ENCODE measurements at places on chromosomes 16 and 17.
A peak's percentile ranks its signal among the peaks of the same experiment; 100 is the strongest.

DNA sequence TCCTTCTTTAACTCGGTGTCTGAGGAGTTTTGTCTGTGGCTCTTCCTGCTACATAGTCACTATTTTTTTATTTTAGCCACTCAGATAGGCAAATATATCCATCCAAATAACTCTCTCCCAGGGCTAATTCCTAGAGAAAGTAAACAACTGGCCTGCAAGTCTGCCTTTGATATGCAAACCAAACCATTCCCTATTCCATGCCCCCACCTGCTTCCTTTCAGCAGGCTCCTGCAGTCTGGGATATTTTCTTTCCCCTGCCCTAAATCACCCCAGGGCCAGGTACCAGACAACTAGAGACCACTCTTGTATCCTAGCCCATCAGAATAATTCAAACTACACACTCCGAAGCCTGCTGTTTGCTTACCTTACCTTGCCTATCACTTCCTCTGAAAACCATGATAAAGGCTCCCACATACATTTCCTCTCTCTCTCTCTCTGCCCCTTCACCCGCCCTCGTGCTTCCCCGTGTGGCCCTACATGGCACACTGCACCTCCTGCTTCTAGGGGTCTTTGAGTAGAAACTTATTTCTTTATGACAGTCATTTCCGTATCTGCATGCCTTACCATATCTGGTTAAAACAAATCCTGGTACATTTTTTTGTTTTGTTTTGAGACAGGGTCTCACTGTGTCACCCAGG is 8.3 kb downstream of the CD300H start:
- no peak for DNase-seq

GRCh38 chr17:80879723-80880647 is 111.7 kb upstream of the CHMP6 start:
- no peak for DNase-seq

GRCh38 chr17:77478281-77478680 is 337.5 kb downstream of the SEC14L1 start:
- DNase-seq: no peak

DNA sequence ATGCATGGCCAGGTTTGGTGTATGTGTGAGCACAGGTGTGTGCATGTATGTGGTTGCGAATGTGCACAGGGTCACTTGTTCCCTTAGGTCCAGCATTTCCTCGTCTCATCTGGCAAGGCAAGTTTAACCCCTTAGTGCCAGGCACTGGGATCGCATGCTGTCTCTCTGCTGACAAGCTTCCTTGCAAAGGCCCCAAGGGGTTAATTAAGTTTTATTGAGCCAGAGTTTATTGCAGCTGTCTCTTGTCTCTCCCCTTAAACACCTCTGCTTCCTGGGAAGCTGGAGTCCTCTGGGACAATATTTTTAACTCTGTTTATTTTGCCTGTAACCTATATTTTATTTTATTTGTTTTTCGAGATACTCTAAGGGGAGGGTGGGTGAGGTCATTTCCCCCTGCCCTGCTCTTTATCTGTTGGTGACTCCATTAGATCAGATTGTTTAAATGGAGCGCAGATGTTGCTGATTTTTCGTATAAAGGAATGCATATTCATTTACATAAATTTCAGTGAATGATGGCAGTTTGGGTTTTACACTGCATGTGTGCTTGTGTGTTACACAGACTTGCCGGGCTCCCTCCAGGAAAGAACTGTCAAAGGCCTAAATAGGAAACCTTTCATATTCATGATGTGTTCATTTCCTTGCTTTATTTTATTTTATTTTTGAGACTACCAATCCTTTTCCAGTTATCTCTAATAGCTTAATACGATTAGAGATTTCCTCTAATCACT is 99.7 kb downstream of the CBLN1 start:
- DNase-seq: no peak

- no peak for DNase-seq
These were observed 55.3 kb downstream of the HLF start for GRCh38 chr17:55319933-55320593.

GRCh38 chr17:31869797-31870568 is 10.9 kb upstream of the COPRS start:
- DNase-seq: no peak

DNA sequence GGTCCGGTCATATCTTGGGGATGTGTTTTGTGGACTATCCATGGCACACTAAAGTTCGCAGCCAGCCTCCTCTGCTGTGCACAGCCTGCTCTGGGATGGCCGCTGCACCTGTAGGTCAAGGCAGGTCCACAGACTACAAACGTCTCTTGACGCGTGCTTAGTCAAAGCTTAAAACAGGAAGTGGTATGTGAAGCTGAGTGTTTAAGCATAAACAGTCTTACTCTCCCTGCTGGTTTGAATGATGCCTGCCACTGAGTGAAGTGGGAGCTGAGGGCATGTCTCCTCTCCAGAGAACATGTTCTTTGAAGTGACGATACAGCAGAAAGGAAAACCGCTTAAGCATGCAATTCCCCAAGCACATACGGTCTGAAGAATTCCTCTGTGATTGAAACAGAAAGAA is 365.6 kb downstream of the SLC39A11 start:
- peak; percentile 35 for DNase-seq

GRCh38 chr17:77286641-77287431 is 146.1 kb downstream of the SEC14L1 start:
- no peak for DNase-seq

DNA sequence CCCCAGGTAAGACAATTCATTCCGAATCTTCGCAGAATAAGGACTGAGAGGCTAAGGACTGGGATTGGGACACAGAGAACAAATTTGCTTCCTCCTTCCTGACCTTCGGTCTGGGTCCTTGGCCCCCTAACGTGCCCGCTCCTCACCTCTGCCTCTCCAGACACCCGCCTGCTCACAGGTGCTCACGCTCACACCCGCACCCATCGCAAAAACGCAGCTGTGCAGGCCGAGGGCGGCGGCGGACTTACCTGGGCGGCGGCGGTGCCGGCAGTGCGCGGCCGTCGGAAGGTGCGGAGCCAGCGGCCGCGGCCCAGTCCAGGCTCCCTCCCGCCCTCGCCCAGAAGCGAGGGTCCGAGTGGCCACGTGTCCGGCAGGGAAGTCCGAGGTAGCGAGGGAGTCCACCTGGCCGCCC is 7.1 kb upstream of the HOXB9 start:
- DNase-seq: no peak

- no peak for DNase-seq
These were observed 3.0 kb upstream of the CCR7 start for GRCh38 chr17:40568074-40568836.

- no peak for DNase-seq
These were observed 358.2 kb downstream of the KIF2B start for GRCh38 chr17:54180950-54181349.

GRCh38 chr17:64621772-64622171 is 40.3 kb downstream of the SMURF2 start:
- DNase-seq: no peak

GRCh38 chr16:10027553-10027952 is 154.7 kb downstream of the GRIN2A start:
- no peak for DNase-seq

DNA sequence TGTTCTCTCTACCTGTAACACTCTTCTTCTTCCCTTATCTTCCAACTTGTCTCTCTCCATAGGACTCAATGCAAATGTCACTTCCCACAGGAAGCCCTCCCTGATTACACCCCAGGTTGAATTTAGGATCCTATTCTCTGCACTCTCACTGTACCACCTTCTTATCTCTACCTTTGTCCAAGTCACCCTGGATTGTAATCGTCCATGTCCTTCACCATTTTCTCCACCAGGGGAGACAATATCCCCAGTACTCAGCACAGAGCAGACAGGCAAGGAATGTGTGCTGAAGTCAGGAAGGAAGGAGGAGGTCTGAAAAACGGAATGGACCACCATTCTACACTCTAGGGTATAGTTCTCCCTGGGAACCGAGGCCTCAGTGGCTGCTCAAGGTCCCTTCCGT is 14.2 kb downstream of the C16orf82 start:
- DNase-seq: no peak

- no peak for DNase-seq
These were observed 2.2 kb downstream of the GSPT1 start for GRCh38 chr16:11913425-11914079.

DNA sequence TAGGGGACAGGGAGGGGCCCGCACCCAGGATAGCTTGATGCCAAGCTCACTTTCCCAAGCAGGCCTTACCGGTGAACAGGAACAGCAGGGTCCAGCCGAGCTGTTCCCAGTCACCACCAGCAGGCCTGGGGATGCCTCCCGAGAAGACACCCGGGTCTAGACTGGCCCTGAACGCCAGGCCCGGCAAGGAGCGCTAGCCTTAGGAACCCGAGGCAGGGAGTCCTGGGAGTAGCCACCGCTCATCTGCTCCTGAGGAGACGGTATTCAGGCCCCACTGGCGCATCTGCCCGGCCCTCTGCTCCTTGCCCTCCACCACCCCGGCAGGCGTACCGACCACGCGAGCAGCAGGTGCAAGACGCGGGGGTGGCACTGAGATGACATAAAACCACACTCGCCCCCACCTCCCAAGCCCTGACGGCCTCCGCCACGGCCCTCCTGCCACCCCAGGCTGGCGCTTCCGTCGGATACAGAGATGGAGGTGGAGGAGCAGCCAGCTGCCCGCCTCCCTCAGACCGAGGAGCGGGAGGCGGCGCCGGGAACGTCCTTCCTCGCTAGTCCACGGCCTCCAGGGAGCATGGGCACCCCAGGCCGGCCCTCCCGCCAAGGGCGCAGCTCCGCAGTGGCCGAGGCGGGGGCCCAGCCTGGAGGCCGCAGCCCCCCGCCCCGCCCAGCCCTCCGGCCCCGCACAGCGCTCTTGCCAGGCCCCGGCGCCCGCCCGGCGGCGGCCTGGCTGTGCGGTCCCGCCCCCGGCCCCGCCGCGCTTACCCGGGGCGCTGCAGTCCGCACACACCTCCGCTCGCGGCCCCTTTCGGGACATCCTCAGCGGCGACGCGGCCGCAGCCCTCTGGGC is 661 bp downstream of the GIT1 start:
- DNase-seq: peak; percentile 62

GRCh38 chr17:51200295-51200694 is 34.1 kb downstream of the NME2 start:
- DNase-seq: no peak

GRCh38 chr16:48118841-48119240 is 37.0 kb downstream of the ABCC12 start:
- DNase-seq: no peak
